ENCODE measurements at places on chromosomes 6 and 20.

DNA sequence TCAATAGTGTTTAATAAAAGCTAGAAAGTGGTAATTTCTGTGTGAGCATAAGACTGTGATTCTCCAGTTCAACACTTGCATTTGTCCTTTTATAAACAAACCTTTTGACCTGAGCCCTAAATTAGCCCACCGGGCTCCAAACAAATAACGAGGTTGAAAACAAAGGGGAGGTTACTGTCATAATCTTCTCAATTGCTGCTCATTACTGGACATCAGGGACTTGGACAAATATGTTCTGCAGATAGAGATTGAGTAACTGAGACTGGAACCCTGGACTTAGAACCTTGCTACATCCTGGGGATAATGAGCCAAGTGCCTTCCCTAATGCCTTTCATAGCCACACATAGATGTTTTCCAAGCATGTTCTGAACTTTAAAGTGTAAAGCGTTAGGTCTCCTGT, 84.2 kb upstream of the PCSK2 start:
- DNase-seq = no peak

GRCh38 chr20:53212018-53212417, 239.9 kb downstream of the TSHZ2 start:
- DNase-seq = no peak

DNA sequence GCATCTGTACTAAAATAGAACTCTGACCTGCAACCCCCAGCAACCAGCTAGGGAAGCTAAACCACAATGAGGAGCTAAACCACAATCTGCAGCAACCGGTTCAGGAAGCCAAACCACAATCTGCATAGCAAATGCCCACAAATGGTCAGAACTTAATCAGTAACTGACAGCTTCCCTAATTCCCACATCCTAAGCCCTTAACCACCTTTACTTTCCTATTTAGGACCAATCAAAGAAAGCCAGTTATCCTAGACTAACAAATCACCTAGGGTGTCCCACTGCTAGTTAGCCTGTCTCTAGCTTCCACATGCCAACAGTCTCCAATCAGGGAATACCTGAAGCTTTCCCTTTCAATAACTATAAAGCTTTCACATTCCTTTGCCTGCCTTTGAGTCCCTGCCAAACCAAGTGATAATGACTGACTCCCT, 424.6 kb upstream of the PTCHD4 start:
- DNase-seq = no peak

- DNase-seq = no peak
Observed at GRCh38 chr6:151494936-151495320, 1.1 kb downstream of the CCDC170 start.

DNA sequence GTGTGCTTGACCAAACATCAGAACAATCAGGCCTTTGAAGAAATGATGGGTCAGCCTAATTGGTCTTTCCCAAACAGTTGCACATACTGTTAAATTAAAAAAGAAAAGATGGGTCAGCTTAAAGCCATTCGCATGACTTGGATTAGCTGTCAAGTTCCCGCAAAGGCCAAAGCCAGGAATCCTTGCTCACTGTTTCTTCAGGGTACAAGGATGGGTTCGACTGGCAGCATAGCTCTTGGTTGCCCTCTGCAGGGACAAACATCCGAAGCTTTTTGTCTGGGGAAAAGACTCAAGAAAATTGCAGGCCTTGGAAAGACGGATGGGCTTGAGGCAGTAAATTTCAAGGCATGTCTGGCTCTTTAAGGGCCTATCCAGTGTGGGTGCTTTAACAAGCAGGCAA, 168.0 kb downstream of the HDGFL1 start:
- no peak for DNase-seq

DNA sequence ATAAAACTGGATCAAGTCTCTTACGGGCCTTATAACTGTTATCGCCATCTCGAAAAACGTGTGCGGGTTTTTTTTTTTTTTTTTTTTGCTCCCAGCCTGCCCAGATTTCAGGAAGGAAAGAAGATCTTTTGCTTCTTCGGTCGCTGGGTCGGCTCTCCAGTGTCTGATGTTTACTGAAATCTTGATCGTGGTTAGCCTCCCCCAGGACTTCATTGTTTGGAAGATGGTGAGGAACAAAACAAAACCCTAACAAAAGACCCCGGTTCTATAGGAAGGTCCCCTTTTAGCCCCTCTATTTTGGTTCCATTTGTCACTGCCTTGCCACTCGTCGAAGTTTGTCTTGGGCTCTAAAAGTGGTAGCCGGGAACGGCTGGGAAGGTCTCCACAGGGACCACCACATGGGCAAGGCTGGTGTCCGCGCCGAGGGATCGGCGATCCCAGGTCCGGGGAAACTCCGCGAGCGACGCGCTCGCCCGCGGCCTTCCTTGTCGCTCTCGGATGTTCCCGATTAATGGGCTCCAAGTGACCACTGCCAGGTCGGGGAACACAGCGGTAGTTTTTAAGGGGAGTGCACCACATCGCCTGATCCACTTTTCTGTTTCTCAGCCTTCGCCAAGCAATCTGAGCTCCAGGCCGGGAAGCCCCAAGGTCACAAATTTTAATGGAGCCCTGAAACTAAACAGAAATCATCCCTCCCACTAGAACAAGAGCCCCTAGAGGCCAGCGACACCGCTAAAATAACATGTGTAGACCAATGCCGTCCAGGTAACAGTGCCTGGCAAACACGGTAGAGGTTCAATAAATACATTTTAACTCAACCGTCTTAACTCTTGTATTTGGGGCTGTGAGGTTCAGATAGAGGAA, 27.0 kb downstream of the TRIM27 start:
- peak; percentile 63 for DNase-seq
